ENCODE measurements at places on chromosomes 4 and X.
A peak's percentile ranks its signal among the peaks of the same experiment; 100 is the strongest.

GRCh38 chr4:151355155-151355554, 29.8 kb upstream of the SH3D19 start:
- no peak for DNase-seq

- DNase-seq, result no peak
Measured at GRCh38 chr4:87399148-87399547, 8.2 kb upstream of the HSD17B11 start.

GRCh38 chr4:108877821-108878220, 115.0 kb upstream of the ETNPPL start:
- no peak for DNase-seq

DNA sequence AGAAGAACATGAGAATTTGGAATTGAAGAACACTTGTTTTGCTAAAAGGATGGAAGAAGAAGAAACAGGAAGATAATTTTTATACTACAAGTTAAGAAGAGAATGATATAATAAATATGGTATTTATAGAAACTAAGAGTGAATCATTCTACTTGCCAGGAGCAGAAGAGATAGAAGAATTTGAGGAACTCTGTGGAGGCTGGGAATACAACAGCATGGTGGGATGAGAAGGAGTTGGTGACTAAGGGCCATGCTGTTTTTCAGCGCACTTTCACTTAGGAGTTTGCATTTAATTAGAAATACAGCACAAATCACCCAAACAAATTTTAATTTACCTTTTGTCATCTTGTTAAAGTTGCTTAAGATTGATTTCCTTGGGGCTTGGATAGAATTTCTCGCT, 20.5 kb downstream of the HADH start:
- peak; percentile 88 for DNase-seq

DNA sequence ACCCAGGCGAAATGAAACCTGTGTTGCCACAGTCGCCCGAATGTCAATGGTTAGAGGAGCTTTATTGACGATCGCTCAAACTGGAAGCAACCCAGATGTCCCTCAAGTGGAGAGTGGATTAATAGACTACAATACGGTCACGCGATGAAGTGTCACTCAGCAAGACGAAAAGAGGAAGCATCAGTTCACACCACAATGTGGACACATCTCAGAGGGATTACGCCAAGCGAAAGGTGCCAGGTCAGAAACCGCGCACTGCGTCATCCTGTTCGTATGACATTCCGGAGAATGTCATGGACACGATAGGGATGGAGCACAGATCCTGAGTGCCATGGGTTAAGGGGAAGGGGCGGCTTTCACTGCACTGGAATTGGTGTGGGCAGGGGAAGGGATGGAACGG, 111.7 kb downstream of the HMX1 start:
- no peak for DNase-seq

- DNase-seq, result no peak
Measured at GRCh38 chr4:183871581-183871980, 33.5 kb upstream of the STOX2 start.

- DNase-seq, result no peak
Measured at GRCh38 chrX:100819534-100819836, 706 bp upstream of the CSTF2 start.

DNA sequence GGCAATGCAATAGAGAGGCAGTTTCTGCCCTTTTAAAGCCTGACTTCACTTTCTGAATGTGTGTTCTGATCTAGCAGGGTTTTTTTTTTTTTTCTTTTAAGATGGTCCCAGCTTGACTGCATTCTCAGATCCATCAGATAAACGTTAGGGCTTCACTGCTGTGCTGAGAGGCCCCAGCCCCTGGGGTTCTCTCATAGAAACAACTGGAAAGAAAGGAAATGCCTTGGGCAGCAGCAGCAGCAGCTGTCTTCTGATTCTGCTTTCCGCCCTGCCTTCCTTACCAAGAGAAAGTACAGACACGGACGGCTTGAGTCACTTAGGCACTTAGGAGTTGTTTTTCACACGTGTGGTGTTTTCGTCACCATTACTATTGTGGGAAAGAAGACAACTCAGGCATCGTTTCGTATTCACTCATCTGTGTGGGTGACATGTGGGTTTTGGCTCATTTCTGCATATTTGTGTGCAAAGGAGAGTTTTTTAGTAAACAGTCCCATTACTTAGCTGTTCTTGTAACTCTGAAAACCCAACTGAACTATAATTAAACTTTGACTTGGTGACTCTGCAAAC, 172.0 kb downstream of the PTTG2 start:
- DNase-seq, result peak; percentile 78
